ENCODE measurements at places on chromosomes 1 and 21. TPM values are rescaled to one million over a fixed set of nuclear protein-coding genes. Genes with fewer than 3 reads are reported as not detected.

CYP4Z1 gene
- total RNA-seq = 8.5 TPM

DAB1 gene
- 4.0 TPM for total RNA-seq

DNA sequence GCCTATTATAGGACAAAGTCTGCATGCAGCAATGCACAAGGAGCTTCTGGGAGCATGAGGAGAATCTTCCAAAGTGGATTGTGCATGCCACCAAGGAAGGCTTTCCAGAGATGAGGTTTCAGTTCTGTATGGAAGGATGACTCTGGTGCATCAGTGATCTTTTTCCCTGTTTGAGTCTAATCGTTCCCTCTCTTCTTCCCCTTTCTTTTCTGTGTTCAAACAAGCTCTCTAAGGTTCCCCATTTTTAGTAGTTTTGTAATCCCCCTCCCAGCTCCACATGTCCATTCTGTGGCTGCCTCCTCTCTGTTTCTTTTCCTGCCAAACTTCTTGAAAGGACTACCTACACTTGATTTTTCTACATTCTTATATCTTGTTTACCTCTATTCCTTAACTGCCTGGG lies 43.3 kb upstream of the USP25 start:
- DNase-seq = no peak

- no peak for DNase-seq
Measured at GRCh38 chr1:105894006-105894405, 1162.5 kb upstream of the PRMT6 start.

SKI gene
- total RNA-seq = 100 TPM

DNA sequence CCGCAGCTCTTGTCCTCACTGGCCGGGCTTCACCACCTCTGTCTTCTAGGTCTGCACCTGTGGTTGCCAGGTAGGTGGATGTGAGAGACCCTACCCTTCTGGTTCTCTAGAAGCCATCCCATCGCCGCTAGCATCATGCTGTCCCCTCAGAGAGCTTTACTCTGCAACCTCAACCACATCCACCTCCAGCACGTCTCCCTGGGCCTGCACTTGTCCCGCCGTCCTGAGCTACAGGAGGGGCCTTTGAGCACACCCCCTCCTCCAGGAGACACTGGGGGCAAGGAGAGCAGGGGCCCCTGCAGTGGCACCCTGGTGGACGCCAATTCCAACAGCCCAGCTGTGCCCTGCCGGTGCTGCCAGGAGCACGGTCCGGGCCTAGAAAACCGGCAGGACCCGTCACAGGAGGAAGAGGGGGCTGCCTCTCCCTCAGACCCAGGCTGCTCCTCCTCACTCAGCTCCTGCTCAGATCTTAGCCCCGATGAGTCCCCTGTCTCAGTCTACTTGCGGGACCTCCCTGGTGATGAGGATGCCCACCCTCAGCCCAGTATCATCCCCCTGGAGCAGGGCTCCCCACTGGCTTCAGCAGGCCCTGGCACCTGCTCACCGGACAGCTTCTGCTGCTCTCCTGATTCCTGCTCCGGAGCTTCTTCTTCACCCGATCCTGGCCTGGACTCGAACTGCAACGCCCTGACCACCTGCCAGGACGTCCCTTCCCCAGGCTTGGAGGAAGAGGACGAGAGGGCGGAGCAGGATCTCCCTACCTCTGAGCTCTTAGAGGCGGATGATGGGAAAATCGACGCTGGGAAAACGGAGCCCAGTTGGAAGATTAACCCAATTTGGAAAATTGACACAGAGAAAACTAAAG lies 1.2 kb downstream of the RUSC1 start:
- DNase-seq = no peak

DNA sequence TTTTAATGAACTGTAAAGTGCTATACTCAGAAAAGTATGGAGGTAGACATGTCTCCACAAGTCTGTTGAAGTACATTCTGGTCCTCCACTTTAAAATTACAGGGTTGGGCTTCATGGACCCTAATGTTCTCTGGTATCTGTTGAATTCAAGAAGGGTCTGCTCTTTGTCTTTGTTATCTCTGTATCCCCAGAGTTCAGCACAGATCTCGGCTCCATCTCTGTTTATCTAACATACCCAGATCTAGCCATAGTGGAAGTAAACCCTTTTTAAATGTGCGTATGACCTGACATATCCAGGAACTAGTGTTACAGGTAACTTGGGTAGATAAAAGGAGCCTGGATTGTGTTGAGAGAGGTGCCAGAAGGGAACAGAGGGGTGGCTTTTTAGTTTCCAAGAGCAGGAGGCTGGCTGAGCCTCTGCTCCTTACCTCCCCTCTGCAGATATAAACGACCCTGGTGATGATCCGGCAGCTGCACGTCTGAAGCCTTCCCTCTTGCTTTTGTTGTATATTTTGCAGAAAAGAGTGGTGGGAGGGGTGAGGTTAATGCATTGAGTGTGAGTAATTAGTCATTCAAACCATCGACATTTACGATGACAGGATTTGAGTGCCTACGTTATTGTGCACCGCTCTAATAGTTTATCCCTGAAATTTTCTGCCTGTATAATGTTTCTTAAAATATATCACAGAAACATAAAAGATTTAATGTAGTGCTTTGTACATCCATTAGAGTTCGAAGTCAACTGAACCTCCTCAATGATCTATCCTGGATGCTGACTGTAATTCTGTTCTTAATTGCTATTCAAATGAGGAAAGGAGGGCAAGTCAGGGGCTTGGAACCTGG lies 30.8 kb downstream of the ELAVL4 start:
- no peak for DNase-seq

GRCh38 chr1:173118404-173118803 lies 67.7 kb upstream of the TNFSF18 start:
- no peak for DNase-seq

- DNase-seq = no peak
Measured at GRCh38 chr21:35925497-35925896, 134.8 kb downstream of the SETD4 start.

- no peak for DNase-seq
Measured at GRCh38 chr21:46552865-46553379, 52.0 kb downstream of the S100B start.

- no peak for DNase-seq
Measured at GRCh38 chr1:62946511-62946910, 162.6 kb downstream of the ATG4C start.

- no peak for DNase-seq
Measured at GRCh38 chr21:46187261-46187660, 3.0 kb upstream of the SPATC1L start.

DNA sequence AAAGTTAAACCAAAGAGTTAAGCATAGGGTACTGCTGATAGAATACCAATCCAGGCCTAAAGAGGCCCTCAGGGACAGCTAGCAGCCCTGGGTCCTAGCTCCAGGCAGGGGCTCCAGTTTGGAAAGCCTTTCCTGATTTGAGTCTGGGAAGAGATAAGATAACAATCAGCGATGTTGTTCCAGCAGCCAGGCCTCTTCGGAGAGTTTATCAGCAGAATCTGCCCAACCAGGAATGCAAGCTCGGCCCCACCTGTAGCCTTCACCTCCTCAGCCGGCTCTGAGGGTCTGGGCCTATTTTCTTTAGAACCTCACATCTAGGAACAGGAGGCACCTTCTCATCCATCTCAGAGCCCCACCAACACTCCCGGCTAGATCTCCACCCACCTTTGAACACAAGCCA lies 42.6 kb downstream of the PLEKHA6 start:
- no peak for DNase-seq

GRCh38 chr1:212228591-212229119 lies 56.6 kb upstream of the PPP2R5A start:
- no peak for DNase-seq

- peak; percentile 72 for DNase-seq
Measured at GRCh38 chr1:40668769-40669525, 3.5 kb upstream of the RIMS3 start.

- no peak for DNase-seq
Measured at GRCh38 chr1:40563266-40563665, 31.8 kb downstream of the ZNF684 start.

VHLL gene
- total RNA-seq = not detected

DNA sequence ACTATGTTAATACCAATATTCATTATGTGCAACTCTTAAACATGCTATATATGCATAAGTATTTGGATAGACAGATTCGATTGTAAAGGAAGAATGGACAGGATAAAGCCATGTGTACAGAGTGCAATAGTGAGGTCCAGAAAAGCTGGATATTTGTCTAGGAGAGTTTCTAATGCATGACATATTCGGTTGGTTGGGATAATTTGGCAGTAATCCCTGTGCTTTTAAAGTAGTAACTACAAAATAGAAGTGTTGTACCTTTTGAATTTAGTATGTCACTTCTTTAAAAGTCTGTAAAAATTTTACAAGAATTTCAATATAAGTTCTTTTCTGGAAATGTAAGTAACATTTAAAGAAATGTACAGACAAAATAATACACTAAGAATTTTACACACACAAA lies 774.5 kb downstream of the USP25 start:
- no peak for DNase-seq

OR2T2 gene
- not detected for total RNA-seq

DNA sequence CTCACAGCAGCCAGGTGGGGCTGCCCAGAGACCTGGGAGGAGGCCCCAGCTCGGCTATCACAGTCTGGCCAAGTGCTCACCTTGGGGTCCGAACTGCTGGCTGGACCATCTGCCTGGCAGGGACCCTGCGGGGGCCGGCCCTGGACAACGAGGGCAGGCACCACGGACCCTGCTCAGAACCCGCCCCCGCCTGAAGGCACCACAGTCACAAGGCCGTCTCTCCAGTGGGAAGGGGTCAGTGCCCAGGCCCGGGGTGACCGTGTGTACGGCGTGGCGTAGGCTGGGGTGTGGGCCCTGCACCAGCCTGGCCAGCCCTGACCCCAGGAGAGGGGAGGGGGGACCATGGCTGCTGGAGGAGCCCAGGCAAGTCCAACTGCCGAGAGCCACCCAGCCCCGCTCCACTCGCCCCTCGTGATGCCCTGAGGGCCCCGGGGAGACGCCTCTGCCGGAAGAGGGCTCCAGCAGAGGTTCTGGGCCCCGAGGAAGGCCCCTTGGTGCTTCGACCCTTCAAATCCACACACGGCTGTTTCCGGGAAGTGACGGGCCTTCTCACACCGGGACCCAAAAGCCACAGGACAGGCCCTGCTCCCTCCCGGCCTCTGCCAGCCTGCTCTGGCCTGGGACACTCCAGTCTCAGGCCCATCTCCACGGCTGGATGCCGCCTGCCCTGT lies 11.2 kb upstream of the RNF223 start:
- no peak for DNase-seq

GRCh38 chr1:172359491-172359999 lies 60.9 kb upstream of the C1orf105 start:
- DNase-seq = no peak

- no peak for DNase-seq
Measured at GRCh38 chr1:54942976-54943375, 37.5 kb upstream of the TMEM61 start.

GPR157 gene
- 2.8 TPM for total RNA-seq

- DNase-seq = no peak
Measured at GRCh38 chr1:158998037-158998780, 11.5 kb upstream of the IFI16 start.

- no peak for DNase-seq
Measured at GRCh38 chr1:163055005-163055404, 14.2 kb upstream of the RGS4 start.

DNA sequence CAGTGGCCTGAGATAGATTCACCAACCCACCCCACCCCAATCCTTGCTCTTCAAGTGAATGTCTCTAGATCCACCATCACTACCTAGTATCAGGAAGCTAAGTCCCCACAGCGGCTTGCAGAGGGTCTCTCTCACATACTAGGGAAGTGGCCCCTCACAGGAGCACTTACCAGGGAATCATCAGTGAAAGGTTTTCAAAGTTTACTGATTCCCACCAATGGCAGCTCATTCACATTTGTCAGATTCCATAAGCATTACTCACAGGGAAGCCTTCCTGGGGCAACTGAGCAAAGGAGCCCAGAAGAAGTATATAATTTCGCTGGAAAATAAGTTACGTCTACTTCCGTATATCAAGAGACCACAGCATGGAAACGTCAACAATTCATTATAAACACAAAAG lies 120.8 kb downstream of the GREM2 start:
- no peak for DNase-seq

DNA sequence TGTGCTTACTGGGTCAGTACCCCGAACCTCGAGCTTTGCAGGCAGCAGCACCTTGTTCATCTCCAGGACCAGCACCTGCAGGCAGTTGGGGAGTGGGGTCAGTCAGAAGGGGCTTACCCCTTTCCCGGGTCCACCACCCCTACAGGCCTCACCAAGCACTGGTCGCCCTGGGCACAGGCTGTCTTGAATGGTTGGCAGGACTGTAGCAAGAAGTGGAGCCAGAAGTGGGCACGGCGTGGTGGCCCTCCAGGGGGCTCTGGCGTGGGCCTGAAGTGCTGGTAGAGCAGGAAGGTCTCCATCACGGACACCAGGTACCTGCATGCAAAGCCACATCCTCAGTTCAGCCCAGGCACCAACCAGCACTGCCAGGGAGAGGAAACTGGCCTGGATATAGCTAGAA lies 5.2 kb downstream of the MAP3K6 start:
- DNase-seq = no peak

- no peak for DNase-seq
Measured at GRCh38 chr1:73674945-73675561, 522.9 kb downstream of the LRRIQ3 start.

CFHR1 gene
- total RNA-seq = not detected

SMIM1 gene
- total RNA-seq = not detected

PRAMEF11 gene
- total RNA-seq = not detected

- no peak for DNase-seq
Measured at GRCh38 chr1:197440715-197441114, 172.7 kb downstream of the CRB1 start.

GRCh38 chr1:53705446-53706096 lies 33.4 kb downstream of the GLIS1 start:
- DNase-seq = no peak

OR2T29 gene
- total RNA-seq = not detected

UTP11 gene
- 23.4 TPM for total RNA-seq

RIPPLY3 gene
- not detected for total RNA-seq

TRNP1 gene
- total RNA-seq = 55.7 TPM

NFASC gene
- total RNA-seq = 112 TPM

ZNF648 gene
- total RNA-seq = 1.5 TPM

- DNase-seq = peak; percentile 78
Measured at GRCh38 chr1:56578963-56579875, at the start of gene PLPP3. PLPP3 (minus strand) TSS chr1:56579563; CDS start chr1:56579016, 547 bp downstream.

ERRFI1 gene
- 117 TPM for total RNA-seq

DNA sequence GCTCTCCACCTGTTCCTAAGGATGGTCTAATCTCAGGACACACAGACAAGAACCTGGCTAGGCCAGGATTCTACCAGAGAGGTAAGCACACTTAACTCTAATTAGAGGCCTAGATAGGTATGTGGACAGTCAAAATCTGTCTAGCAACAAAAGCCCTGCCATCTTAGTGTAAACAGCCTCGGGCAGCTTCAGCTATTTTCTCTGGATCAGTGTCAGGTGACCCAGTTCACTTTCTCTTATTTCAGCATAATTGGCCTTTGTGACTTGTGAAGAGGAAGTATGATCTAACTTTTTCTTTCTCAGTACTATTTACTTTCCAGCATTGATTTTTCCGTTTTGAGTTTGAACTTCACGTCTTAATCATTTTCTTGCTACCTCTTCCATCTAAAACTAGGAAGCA lies 217.7 kb downstream of the CRB1 start:
- DNase-seq = no peak
